ENCODE measurements at places on chromosomes 11 and 22.

GRCh38 chr11:131397675-131398074 lies 27.3 kb downstream of the NTM start:
- DNase-seq, result no peak

DNA sequence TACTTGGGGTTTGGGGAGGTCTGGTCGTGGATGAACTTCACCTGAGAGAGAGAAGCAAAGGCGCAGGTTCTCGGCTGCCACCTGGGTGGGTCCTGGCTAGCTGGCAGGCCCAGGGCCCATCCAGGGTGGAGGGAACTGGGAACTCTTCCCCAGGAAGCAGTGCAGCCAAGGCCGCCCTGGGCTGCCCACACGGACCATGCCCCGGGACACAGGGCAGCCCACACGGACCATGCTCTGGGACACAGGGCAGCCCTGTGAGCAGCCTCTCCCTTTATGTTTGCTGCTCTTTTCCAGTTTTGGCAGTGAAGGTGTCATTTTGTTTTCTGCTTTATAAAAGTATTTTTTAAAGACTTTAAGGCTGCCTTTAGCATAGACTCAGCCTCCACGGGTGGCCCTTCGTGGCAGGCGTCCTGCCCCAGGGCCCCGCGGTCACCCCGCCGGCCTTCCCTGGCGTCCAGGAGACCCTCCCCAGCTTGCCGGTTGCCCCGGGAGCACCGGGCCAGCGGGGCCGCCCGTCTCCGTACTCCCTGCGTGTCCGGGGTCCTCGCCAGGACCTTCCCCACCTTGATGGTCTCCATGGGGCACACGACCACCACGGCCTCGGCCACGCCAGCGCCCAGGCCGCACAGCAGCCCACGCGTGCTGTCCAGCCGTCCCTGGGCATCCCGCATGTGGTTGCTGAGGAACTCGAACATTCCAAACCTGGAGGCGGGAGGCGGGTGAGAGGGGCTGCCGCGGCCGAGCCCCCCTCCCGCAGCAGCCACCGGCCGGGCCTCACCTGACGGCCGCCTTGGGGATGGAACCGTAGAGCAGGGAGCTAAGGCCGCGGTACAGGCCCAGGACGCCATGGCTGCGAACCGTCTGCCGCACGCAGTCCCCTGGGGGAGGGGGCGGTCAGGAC lies 1.1 kb downstream of the SLC25A1 start:
- no peak for DNase-seq

DNA sequence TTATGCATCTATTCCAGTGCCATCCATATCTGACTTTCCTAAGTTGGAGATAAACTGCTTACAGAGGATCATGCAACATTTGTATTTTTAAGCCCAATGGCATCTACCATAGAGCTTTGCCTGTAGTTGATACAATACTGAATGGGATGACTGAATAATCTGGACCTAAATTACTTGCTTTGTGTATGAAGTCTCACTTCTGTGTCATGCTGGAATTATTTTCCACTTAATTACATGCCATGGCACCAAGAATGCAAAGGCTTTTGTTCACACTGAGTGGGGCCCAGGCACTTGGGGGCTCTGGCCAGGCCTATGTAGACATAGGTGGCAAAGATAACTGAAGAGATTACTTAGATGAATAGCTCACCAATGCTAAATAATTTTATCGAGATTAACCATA lies 51.6 kb downstream of the OPCML start:
- no peak for DNase-seq

DNA sequence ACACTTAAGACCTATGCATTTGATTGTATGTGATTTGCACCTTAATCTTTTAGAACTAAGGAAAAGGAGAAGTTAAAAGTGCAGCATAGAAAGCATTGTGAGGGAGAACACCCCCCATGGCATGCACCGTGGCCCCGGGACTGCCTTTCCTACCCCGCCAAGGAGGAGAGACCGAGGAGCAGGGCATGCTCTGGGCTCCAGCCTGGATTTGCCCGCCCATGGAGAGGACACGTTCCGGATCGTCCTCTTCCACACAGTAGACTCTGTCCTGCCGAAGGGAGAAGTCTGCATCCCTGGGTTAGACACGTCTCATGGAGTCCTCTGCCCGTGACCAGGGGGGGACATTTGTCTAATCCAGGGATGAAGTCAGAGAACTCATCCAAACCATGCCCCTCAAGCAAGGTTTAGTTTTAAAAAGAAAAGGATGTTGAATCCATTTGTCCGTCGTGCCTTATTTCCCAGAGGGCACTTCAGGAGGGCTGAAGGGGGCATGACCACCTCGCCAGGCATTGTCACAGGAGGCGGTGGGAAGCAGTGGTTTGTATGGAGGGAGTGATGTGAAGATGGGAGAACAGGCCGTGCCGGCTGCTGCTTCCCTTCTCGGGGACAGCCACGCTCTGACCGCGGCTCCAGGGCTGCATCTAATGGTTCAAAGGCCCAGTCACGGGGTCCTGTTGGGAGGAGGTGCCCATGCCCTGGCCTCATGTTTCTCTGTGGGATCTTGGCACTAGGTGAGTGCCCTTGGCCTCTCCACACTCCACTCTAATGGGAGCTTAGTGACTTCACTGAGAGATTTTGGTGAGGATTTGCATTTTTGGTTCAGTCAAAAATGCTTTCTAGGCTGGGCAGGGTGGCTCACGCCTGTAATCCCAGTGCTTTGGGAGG lies 66.2 kb upstream of the GAL start:
- no peak for DNase-seq

DNA sequence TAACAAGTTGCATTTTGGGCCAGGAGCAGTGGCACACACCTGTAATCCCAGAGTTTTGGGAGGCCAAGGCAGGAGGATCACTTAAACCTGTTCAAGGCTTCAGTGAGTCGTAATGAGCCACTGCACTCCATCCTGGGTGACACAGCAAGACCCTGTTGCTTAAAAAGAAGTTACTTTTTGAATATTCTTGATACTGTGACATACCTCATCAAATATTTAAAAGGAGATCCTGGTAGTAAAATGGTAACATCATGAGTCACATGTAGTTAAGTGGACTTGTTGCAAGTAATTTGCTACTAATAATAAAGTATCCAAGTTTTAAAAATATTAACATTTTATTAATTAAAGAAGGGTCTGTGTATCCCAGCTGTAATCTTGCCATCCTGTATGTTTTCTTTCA lies 18.3 kb downstream of the HMGXB4 start:
- DNase-seq, result no peak

GRCh38 chr11:35859301-35859700 lies 84.6 kb upstream of the LDLRAD3 start:
- DNase-seq, result no peak

DNA sequence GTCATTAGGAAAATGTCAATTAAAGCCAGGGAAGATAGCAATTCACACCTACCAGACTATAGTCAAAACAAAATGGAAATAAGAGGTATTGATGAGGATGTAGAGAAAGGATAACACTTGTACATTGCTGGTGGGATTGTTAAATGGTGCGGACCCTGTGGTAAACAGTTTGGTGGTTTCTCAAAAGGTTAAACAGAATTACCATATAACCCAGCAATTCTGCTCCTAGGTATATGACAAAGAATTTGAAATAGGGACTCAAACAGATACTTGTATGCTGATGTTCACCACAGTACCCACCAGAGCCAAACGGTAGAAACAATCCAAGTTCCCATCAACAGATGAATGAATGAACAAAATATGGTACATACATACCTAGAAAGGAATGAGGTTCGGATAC lies 33.0 kb upstream of the TOP3B start:
- no peak for DNase-seq

DNA sequence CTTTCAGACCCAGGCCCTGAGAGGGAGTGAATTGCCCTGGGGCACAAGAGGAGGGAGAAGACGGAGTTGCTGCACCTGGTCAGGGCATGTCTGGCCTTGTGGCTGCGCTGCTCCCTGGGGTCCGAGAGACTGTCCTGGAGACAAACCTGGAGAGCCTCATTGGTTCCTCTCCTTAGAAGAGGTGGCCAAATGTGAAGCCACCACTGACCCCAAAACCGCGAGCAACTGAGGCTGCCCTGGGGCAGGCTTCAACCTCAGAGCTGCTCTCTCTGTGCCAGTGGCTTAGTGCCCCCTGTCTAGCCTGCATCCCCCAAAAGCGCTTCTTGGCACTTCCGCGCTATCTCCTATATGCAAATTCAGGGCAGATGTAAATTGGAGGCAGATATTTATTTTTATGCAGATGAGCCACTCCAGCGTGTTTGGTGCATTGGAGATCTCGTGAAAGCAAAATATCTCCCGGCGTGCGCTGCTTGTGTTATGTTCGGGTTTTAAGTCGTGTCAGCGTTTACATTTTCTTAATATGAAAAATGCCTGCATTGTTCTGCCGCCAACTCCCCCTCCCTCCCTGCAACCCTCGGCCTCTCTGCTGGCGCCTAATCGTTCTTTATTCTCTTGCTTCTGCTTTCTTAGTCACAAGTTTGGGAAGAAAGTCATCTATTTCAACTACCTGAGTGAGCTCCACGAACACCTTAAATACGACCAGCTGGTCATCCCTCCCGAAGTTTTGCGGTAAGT lies 69.5 kb downstream of the ARHGAP8 start:
- DNase-seq, result no peak

DNA sequence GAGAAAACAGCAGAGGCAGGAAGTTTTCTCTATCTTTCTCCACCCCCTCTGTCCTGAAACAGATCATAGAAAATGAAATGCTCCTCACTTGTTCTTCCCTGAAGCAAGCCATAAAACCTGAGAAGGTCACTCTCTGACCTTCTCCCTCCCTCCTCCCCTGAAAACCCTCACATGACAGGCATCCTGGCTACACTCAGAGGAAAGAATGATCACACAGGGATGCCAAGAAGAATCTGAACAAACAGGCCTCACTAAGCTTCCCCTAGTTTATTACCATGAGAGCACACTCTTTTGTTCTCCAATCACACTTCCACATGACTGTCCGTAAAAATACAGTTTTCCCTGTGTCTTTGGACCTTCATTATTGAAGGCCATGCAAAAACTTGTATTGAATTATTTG lies 300.1 kb downstream of the BUD13 start:
- DNase-seq, result no peak

DNA sequence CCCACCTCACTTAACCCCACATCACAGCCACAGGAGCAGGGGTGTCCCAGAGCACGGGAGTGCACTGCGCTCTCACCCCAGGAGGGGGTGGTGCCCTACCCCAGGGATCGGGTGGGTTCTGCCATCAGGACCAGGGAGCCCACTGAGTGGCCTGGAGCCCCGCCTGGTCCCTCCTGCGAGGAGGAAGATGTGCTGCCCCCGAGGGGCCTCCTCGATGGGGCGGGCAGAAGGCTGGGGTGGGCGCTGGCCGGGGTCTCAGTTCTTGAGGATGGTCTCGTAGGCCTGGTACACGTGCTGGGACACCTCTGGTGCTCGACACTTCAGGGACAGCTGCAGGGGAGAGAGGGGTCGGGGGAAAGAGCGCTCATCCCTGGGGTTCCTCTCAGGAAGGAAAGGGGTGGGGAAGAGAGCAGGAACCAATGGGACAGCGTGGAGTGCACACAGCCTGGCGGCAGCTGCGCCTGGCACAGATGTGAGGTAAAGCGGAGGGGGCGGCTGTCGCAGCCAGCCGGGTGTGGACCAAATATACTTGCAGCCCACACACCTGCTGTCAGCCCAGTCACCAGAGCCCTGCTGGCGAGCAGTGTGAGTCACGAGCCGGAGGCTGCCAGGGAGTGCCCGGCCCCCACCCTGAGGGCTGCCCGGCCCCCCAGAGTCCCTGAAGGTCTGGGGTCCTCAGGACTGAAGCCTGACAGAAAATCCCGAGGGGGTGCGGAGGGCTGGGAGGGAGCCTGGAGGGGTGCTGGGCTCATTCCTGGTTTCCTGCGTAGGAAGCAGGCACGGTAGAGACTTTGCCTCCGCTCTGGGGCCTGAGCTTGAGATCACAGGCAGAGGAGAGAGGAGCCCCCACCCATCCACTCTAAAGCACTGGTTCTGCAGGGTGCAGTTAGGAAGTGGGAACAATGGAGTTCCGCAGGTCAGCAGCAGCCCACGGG lies 13.3 kb upstream of the RASL10A start:
- no peak for DNase-seq

- no peak for DNase-seq
Measured at GRCh38 chr22:22498267-22498666, 10.3 kb downstream of the ZNF280B start.

- DNase-seq, result no peak
Measured at GRCh38 chr22:49160261-49161001, 667.2 kb downstream of the BRD1 start.

DNA sequence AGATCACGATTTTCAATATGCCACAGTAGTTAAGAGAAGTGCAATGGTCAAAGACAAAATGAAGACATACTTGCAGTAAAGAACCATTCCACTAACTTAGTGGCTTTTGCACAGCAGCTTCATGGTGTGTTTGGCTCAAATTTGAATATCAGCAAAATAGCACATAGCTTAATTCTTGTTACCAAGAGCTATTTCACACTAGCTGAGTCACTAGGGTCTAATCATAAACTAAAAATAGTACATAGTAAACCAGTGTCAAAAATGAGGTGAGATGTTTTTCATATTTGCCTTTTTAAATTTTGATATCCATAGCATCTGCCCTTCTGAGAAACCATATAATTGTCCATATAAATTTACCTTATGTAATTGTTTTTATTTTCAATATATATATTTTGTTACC lies 325.0 kb upstream of the LUZP2 start:
- no peak for DNase-seq

DNA sequence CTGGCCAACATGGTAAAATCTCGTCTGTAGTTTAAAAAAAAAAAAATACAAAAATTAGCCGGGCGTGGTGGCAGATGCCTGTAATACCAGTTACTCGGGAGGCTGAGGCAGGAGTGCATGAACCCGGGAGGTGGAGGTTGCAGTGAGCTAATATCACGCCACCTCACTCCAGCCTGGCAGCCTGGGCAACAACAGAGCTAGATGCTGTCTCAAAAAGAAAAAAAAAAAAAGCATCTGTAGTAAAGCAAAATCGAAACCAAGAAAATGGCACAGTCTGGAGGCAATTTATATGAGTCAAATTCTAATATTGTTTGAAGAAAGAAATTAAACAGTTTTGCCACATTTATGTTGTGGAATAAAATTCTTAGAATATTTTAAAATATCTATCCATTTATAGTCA lies 365.0 kb upstream of the CHORDC1 start:
- DNase-seq, result no peak

- no peak for DNase-seq
Measured at GRCh38 chr11:34158661-34159060, 53.2 kb downstream of the NAT10 start.

DNA sequence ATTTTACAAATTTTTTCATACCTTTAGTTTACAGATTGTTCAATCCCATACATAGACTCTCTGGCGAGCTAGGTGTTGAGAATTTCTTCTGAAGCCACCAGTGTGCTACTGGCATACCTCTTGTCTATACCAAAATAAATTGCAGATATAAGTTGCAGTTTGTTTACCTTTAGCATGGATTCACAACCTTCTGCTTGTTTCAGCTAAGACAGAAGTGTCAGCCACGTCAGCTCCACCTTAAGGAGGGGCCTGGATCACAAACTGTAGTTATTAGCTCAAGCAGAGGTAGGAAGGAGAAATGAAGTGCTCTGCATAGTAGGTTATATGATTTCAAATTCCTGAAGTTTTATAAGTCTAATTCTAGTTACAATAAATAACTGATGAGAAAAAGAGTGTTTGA lies at the start of gene NXPE4:
Gene NXPE4, minus strand, starts transcription at position 216 of the 400 bp plus-strand sequence. CDS start 1,027 bp downstream, outside the sequence.
- DNase-seq, result no peak

DNA sequence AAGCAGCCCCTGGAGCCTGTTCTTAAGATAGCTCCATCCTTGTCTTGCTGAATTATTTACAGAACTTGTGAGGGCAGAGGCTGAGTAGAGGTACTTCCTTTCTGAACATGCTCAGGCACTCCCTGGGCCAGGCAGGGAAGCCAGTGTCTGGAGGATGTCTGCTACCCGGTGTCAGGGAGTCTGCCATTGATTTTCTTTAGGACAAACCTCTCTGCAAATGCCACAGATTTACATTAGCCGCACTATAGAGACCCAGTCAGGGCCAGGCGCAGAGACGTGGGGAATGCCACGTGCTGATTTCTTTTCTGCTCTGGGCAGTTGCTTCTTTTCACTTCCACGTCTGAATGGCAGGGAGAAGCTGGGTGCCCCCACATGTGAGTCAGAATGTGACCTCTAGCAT lies 585.5 kb downstream of the NTM start:
- DNase-seq, result no peak
